ENCODE measurements at places on chromosomes 13 and 19. TPM values are rescaled to one million over a fixed set of nuclear protein-coding genes. Genes with fewer than 3 reads are reported as not detected.
A peak's percentile ranks its signal among the peaks of the same experiment; 100 is the strongest.

Gene DPP9
- total RNA-seq, result 53.1 TPM

- no peak for DNase-seq
Measured at GRCh38 chr13:30726192-30726591, 9.2 kb upstream of the ALOX5AP start.

- DNase-seq, result no peak
Measured at GRCh38 chr13:42788601-42789000, 7.2 kb downstream of the FAM216B start.

- DNase-seq, result no peak
Measured at GRCh38 chr13:107374038-107374437, 806.1 kb upstream of the ARGLU1 start.

DNA sequence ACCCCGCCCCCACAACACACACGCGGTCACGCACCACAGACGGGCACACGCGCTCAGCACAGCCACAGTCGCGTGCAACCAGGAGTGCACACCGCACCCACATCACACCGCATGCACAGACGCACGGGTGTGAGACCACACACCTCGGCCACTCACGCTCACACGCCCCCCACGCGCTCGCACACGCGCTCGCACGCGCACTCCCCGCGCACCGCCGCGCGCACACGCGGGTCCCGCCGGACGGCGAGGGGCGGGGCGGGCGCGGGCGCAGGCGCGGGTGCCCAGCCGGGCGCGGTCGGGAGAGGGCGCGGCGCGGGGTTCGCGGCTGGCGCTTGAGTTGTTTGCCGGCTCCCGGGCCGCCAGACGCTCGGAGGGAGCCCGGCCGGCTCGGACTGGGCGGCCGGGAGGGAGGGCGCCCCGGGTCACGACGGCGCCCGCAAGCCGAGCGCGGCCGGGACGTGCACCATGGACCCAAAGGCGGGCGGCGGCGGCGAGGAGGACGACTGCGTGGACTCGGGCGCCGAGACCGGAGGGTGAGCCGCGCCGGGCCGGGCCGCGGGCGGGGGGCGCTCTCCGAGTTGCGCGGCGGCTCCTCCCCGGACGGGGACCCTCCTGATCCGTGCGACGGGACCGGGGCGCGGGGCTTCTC is at the start of gene FAM124A:
TSS of gene FAM124A (plus strand) at position 362 of the 649 bp plus-strand sequence. CDS start at position 466, 104 bp downstream.
- no peak for DNase-seq

Gene LYL1
- 1.4 TPM for total RNA-seq

GRCh38 chr13:57632276-57633140 is 964 bp downstream of the PCDH17 start:
- DNase-seq, result no peak

- no peak for DNase-seq
Measured at GRCh38 chr19:45440259-45440638, 16.5 kb upstream of the ERCC1 start.

DNA sequence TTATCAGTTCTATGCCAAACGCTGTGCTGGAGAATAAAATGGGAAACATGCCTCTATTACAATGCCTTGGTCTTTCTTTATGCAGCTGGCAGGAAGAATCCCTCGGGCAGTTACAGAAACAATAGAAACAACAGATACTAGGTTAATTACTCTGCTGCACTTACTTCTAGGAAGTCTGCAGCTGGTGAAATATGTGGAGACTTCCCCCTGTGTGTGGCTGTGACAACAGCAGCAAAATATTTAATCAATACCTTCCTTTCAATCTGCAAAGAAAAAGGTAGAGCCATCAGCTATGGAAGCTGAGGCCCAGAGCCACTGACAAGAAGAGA is 9.9 kb downstream of the STOML3 start:
- peak; percentile 18 for DNase-seq

Gene RNF17
- not detected for total RNA-seq

Gene SPIB
- total RNA-seq, result not detected

- DNase-seq, result no peak
Measured at GRCh38 chr13:47303626-47304025, 406.8 kb upstream of the HTR2A start.

DNA sequence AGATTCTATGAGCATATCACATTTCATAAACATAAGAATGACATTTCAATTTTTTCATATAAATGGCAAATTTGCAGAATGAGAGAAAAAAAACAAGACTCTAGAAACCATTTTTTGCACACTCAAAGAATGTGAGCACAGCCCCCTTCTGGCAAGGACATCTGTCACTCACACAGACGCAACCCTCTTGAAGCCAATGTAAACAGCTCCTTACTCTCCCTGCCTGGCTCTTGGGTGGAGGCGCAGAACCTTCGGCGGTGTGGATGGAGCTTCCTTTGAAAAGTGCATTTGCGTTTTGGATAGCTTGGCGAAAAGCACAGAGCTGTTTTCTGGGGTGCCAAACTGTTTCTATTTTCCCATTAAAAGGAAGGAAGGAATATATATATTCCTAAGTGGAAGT is 367.6 kb upstream of the TSHZ3 start:
- DNase-seq, result no peak

DNA sequence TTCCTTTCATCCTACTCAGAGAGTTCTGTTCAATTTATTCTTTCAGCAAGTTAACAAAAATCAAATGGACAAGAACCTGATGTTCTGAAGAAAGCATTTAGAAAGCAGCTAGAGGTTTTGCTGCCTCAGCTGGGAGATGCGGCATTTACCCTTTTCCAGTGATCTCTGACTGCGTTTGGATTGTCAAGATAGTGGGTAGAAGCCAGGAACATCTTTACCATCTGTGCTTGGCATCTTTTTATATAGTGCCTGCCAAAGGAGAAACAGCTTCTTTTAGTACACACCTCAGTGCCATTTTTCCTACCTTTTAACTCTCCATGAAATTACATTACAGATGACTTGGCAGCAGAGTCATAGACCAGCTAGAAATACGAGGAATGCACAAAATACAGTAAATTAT is 680.8 kb downstream of the SLITRK1 start:
- DNase-seq, result no peak

Gene CCL25
- not detected for total RNA-seq

Gene TEX26
- total RNA-seq, result not detected

- DNase-seq, result no peak
Measured at GRCh38 chr13:72229067-72229466, 362.1 kb upstream of the DACH1 start.

DNA sequence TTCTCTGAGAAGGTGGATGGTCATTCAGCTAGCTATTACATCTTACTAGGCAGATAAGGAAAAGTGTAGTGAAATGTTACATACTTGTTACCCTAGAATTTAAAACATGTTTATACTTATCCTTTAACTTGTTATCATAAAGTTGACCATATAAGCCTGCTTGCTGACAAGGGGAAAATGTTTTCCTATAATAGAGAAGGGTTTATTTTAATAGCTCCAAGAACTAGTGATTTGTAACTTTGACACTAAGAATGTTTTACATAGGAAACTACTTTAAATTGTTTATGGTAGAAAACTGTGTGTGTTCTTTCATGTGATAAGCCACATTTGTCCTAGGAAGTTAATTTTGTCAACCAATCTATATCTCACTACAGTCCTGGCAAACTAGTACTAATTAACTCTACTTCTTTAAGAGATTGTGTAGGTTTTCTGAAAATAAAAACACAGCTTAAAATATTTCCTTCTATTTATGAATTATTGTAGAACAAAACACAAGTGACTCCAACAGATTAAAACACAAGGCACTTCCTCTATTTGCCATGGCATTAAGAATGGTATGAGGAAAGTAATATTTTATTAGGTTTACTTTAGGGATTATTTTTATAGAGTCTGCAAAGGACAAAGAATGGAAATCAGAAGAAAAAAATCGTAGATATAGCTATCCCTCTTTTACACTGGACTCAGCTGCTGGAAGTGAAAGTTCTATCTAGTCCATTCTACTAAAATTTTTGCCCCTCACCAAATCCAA is 233.3 kb upstream of the NBEA start:
- no peak for DNase-seq

Gene ZNF547
- 4.1 TPM for total RNA-seq

- no peak for DNase-seq
Measured at GRCh38 chr13:106491928-106492587, 43.4 kb downstream of the EFNB2 start.

DNA sequence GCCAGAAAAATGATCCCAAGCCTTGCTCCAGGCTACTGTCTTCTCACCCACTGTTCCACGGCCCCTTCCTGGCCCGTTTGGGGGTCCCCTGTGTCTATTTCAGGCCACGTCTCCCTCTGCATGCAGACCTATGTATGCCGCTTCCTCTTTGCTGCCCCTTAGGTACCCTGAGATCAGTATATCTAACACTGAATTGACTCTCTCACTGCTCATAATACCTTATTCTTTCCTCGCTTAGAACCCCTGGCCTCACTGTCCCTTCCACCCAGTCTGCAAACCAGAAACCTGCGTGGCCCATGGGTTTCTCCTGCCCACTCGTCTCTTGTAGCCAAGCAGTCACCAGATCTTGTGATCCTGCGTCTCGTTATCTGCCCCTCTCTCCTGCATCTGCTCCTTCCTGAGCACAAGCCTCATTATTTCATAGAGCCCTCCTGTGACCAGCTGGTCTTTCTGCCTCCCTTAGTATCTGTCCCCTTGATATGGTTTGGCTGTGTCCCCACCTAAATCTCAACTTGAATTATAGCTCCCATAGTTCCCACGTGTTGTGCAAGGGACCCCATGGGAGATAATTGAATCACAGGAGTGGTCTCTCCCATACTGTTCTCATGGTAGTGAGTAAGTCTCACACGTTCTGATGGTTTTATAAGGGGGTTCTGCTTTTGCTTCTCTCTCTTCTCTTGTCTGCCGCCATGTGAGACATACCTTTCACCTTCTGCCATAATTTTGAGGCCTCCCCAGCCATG is 109.0 kb upstream of the RNF113B start:
- DNase-seq, result no peak

Gene LIM2
- not detected for total RNA-seq

DNA sequence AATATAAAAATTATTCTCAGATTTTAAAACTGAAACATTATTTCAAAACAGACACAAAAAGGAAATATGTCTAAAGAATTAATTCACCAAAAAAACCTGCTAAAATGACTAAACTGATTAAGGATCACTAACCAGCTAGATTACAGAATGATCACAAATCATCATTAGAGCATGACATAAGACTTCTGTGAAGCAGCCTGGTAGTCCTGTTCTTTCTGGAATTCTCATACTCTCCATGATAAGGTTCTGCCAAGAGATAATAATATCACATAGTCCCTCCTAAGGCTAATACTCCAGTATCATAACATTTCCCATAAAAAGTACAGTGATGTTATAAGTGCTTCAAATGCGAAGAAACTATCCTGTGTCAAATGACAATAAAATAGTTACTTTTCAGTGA is 1814.9 kb downstream of the SLITRK5 start:
- DNase-seq, result no peak

DNA sequence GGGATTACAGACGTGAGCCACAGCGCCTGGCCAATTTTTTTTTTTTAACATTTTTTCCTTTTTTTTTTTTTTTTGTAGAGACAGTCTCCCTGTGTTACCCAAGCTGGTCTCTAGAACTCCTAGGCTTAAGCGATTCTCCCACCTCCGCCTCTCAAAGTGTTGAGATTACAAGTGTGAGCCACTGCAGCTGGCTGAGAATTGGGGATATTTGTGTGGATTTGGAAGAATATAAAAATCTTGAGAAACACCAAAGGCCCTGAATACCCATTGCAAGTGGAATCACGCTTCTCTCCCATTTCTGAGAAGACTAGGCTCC is 79.9 kb upstream of the ABCC4 start:
- DNase-seq, result peak; percentile 21

- peak; percentile 76 for DNase-seq
Measured at GRCh38 chr13:47114030-47114429, 217.2 kb upstream of the HTR2A start.

DNA sequence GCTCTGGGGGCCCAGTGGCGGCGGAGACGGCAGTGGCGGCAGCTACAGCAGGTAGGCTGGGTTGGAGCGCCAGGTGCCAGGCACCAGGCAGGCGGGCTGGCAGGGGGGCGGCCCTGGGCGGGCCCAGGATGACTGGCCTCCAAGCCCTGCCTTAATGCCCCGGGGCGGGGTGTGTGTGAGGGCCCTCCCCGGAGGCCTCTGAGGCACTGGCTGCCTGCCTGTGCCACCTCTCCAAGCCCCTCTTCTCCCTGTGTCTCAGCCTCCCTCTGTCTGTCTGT is at the start of gene KLK11:
TSS of gene KLK11 (minus strand) at position 63 of the 278 bp plus-strand sequence. CDS start 985 bp downstream, outside the sequence.
- no peak for DNase-seq

DNA sequence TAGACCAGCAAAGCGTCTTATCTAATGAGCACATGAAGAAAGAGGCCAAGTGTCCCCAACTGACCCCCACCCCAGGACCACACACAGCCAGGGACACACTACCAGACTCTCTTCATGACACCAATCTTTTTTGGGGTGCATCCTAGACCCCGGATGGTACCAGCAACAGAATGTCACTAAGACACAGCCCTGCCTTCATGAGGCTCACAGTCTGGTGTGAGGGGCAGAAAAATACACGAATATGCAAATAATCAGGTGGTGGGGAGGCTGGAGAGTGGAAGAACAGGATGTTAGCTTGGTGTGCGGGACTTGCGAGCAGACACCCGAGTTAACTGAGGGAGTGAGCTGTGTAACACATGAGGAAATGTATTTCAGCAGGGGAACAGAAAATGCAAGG is 17.5 kb downstream of the AKT2 start:
- no peak for DNase-seq

GRCh38 chr13:113419531-113420193 is 33.6 kb downstream of the ADPRHL1 start:
- no peak for DNase-seq

DNA sequence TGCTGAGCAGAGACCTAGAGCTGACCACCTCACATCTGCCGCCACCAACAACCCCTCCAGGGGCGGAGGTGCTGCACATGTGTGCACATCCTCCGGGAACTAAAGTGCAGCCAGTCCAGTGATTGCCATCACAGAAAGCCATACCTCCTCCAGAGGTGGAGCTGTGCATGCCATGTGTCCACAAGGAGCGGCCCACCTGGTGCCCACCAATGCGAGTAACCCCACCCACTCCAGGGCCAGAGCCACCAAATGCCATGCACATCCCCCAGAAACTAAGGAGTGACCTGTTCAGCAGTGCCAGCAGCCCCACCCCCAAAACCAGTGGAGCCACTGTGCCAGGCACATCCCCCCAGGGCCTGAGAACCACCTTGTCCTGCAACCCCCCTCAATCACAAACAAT is 557.9 kb downstream of the UQCRFS1 start:
- DNase-seq, result no peak

DNA sequence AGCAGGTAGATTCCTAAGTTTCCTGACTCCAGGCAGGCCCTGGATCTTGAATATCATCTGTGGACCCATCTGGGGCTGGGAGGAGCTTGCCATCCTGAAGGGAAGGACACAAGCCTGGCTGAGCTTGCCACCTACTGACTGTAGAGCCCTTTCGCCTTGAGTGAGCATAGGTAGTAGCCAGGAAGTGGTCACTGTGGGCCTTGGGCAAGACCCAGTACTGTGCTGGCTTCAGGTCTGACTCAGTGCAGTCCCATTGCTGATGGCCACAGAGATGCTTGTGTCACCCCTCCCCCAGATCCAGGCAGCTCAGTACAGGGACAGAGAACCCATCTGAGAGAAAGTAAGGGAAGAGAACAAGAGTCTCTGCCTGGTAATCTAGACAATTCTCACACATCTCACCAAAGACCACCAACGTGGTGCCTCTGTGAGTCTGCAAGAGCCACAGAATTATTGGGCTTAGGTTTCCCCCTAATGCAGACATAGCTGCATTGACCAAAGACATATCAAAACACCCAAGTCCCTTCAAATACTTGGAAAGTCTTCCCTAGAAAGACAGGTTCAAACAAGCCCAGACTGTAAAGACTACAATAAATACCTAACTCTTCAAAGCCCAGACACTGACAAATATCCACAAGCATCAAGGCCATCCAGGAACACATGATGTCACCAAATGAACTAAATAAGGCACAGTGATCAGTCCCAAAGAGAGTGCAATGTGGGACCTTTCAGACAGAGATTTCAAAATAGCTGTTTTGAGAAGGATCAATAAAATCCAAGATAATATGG is 108.2 kb upstream of the WASF3 start:
- no peak for DNase-seq
